Suprapubic skin (tissue), 4 donors: ENCODE measurements at places on chromosomes 4 and X. TPM values are rescaled to one million over a fixed set of nuclear protein-coding genes. Genes with fewer than 3 reads are reported as not detected.

CPZ gene
- total RNA-seq: 0.32 TPM

TMSB15B gene
- total RNA-seq: 1.8 TPM

MAGEE2 gene
- total RNA-seq: not detected

GRCh38 chrX:130184168-130184567 is 12.4 kb downstream of the RAB33A start:
- no peak for DNase-seq
- H3K4me3 ChIP-seq: no peak overlapping the region
- no peaks in the 10 kb centered on the region for H3K4me1 ChIP-seq
- no peak overlapping the region for H3K27ac ChIP-seq
- H3K36me3 ChIP-seq: no peaks in the 10 kb centered on the region

DNA sequence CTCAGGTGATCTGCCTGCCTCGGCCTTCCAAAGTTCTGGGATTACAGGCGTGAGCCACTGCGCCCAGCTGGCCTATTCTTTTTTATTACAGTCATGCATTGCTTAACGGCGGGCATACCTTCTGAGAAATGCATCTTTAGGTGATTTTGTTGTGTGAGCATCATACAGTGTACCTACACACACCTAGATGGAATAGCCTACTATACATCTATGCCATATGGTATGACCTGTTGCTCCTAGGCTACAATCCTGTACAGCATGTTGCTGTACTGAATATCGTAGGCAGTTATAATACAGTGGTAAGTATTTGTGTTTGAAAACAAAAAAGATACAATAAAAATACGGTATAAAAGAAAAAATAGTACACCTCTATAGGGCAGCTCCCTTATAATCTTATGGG is 6.0 kb downstream of the STAG2 start:
- no peak overlapping the region for H3K4me3 ChIP-seq
